ENCODE measurements at places on chromosomes 2 and 18.

- DNase-seq = no peak
Observed at GRCh38 chr2:23621616-23622015, 236.6 kb downstream of the KLHL29 start.

DNA sequence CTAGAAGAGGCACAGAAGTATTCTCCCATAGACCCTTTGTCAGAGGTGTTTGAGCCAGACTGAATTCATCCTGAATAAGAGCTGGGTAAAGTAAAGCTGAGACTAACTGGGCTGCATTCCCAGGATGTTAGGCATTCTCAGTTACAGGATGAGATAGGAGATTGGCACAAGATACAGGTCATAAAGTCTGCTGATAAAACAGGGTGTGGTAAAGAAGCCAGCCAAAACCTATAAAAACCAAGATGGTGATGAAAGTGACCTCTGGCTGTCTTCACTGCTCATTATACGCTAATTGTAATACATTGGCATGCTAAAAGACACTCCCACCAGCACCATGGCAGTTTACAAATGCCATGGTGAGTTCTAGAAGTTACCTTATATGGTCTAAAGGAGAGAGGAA is 364.9 kb upstream of the TMEFF2 start:
- DNase-seq = no peak

DNA sequence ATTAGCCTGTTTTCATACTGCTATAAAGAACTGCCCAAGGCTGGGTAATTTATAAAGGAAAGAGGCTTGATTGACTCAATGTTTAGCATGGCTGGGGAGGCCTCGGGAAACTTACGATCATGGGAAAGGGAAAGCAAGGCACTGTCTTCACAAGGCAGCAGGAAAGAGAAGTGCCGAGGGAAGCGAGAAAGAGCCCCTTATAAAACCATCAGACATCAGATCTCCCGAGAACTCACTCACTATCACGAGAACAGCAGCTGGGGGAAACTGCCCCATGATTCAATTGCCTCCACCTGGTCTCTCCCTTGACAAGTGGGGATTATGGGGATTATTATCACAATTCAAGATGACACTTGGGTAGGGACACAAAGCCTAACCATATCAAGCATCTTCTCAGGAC is 23.3 kb downstream of the RHOB start:
- no peak for DNase-seq

DNA sequence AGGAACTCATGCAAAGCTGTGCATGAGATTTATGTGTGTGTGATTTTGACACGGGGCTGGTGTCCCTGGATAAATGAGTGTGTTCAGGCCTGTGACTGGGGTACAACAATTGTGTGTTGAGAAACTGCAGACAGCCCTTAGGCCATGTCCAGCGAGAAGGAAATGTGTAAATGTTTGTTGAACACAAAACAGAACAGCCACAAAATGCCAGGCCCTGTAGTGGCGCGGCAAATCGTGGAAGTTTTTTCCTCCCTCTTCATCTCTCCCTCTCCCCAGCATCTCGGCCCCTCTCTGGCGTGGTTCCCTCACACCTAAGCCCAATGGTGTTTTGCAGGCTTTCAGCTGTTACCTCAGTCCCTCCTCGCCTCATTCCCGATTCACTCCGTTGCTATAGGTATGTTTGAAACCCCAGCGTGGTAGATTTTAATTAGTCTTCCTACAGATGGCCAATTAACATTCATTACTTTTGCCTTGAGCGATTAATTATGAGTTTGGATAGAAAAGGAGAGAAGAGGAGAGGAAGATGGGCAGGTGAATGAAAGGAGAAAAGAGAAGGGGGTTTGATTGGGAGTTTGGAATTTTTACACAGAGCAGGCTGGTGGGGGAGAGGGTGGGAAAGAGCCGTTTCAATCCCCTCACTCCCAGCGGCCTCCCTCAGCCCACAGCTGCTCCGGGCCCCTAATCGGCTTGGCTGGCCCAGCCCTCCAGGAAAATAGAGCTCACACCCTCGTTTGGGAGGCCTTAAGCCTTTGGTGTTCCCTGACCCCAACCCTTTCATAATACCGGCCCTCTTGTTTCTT is 10.8 kb downstream of the SPR start:
- no peak for DNase-seq

- DNase-seq = no peak
Observed at GRCh38 chr2:58227171-58227917, 13.8 kb downstream of the FANCL start.

DNA sequence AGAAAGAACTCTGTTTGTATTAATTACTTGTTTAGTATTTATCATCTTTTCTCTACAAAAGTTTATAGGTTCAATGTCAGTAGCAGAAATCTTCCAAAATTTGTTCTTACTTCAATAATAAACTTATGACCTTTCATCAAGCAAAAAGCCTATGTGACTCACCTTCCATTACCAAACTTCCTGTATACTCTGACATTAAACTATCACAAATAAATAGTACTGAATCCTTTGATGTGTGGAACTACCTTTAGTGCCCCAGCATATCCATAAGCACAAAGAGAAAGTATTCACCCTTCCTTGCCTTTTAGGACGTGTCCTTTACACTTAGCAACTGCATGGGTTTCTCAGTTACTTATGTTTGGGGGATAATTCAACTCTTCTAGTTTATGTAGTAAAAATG is 166.0 kb downstream of the EHBP1 start:
- DNase-seq = peak; percentile 18

- no peak for DNase-seq
Observed at GRCh38 chr18:10076502-10077030, 162.8 kb downstream of the VAPA start.

DNA sequence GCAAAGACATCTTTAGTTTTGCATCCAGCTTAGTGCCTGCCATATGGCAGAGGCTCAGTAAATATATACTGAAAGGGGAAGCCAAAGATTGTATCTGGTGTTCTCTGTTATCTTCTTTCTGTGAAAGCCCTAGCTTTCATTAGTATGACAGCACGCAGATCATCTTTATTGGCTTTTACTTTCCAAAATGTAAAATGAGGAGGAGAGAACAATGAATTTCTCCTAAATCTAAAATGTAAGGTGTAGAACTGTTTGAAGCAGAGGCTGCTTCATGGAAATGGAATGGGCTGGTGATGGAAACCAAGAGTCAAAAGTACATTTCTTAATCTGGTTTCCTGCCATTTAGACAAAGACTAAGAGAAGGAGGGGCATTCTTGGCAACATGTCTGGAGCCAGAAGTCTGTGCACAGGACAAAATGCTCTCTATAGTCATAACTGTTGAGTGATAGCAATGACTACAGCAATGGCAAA is 1029.9 kb upstream of the PIK3C3 start:
- DNase-seq = no peak

DNA sequence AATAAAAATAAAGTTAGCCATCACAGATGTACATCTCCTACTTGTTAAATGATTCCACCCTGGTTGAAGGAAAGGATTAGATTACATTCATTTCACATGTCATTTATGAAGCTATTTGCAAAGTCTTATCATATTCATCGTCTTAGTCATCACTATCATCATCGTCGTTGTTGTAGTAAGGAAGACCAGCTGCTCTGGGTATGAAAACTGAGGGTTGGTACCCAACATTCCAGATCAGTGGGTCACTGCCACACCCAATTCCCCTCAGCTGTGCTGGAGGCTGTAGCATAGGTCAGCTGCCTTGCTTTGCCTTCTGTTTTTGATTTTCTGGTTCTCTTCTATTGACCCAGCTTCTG is 20.9 kb upstream of the CCBE1 start:
- DNase-seq = peak; percentile 34

DNA sequence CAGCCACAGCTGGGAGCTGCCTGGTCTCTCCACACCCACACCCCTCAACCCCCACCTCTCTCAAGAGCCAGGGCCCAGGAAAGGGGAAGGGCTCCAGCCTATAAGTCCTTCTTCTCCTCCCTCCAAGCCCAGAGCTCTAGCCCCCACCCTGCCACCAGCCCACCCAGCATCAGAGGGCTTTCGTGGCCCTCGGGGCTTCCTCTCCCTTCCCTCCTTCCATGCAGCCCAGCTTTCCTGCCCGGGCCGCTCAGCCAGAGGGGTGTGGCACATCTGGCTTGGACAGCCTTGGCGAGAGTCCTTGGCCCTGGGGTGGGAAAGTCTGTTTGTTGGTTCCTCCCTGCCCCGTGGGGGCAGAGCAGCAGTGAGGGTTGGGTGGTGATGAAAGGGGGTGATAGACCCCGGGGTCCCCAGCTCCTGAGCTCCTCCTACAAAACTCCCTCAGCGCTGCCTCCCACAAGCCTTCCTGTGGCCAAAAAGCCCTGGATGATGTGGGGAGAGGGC is 7.0 kb downstream of the TNS1 start:
- DNase-seq = no peak
